ENCODE measurements at places on chromosomes 4 and X.

GRCh38 chrX:76420237-76420636, 7.3 kb upstream of the MAGEE1 start:
- no peak for DNase-seq

DNA sequence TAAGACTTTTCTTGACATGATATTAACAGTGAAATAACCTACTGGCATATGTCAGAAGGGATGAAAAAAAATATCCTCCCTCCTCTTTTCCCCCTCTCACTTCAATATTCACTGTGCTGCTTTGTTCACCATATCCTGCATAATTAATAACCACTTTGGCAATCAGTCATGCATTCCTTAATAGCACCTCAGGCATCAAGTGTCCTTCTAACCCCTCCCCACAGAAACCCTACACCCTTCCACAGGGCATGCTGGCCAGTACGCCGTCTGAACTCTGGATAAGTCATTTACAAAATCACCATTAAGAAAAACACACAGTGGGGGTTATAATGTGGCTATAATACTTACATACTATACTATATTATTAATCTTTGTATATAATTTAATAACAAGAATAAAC, 165.9 kb downstream of the PDGFC start:
- no peak for DNase-seq

- no peak for DNase-seq
These were observed 57.7 kb upstream of the TBC1D14 start for GRCh38 chr4:6851962-6852361.

- no peak for DNase-seq
These were observed 31.5 kb downstream of the PALLD start for GRCh38 chr4:168528131-168528949.

DNA sequence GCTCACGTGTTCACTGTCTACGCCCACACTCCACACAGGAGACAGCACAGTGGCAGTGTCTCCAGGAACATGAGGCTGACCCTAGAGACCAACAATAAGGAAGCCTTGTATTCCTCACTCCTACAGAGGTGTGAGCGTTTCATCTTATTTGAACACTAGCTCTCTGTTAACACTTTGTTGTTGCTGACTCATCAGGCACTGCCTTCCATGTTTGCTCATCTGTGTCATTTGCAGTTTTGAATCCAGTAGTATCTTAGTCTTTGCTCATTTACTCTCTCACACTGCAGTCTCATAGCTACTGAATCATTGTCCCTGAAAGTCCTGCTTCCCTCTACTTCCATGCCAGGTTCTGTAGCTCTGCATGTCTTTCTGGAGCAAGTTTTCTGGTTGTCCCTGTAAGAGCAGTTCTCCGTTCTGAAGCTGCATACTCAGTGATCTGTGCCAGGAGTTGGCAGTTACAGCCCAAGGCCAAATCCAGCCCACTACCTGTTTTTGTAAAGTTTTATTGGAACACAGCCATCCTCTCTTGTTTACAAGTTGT, 80.3 kb upstream of the DCLK2 start:
- no peak for DNase-seq

DNA sequence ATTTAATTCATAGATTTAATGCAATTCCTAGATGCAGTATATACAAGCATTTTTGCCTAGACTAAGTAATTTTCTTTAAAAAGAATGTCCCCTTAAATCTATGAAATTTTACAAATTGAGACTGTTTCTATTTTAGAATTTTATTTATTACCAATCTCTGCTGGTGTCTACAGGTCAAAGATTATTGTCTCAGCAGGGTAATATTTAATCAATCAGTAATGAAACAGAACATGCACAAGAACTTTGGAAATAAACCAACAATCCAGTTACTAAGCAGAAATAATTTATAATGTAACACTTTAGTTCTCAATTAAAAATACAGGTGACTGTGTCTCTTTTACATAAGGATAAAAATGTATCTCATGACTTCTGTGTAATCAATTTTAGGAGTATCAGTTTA, 266.2 kb downstream of the PPP3CA start:
- DNase-seq = no peak

DNA sequence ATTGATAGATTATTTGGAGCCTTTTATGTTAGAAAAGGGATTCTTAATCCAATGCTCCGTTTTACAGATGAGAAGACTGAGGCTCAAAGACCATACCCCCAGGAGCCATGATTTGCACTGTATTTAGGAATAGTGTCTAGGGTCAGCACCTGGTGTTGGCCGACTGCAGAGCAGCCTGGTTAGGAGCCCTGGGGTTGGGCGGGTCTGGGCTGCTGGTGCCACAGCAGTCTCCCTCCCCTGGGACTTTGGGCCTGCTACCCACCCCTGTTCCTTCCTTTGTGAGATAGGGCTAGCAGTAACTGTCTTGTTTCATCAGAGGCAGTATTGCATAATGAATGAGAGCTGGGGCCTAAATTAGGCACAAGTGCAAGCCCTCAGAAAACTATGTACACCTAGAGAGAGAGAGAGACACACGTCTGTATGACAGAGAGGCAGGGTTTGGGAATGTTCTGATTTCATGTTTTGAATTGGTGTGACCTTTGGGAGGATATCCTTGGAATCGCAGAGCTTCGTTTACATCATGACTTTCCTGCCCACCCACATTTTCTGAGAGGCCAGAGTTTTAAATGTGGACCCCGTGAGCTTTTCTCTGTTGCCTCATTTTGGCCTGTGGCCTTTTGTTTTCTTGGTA, 111.7 kb downstream of the PTTG2 start:
- no peak for DNase-seq

- no peak for DNase-seq
These were observed 43.3 kb downstream of the FGFBP1 start for GRCh38 chr4:15894921-15895916.

DNA sequence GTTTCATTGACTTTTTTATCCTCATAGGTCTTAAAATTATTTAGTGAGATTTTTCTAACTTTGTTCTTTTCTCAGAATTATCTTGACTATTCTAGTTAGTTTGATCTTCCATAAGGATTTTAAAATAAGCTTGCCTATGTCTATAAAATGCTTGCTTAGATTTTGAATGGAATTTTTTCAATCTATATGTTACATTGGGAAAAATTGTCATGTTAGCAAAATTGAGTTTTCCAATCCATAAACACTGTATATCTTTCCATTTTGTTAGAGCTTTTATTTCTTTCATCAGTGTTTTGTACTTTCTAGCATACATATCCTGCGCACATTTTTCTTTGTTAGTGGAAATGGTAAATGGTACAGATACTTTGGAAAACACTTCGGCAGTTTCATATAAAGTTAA, 312.9 kb downstream of the PDHA2 start:
- no peak for DNase-seq

DNA sequence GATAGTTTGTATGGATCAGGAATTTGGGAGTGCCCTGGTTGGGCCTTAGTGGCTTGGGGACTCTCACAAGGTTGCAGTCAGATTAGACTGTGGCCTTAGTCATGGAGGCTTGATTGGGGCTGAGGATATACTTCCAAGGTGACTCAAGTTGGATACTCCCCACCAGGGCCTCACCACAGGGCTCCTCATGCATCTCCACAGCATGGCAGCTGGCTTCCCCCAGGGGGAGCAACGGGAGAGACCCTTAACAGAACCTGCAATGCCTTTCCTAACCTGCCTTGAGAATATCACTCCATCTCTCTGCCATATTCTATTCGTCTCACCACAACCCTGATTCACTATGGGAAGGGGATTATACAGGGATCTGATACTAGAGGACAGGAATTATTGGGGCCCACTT, 161.9 kb downstream of the RELL1 start:
- no peak for DNase-seq

DNA sequence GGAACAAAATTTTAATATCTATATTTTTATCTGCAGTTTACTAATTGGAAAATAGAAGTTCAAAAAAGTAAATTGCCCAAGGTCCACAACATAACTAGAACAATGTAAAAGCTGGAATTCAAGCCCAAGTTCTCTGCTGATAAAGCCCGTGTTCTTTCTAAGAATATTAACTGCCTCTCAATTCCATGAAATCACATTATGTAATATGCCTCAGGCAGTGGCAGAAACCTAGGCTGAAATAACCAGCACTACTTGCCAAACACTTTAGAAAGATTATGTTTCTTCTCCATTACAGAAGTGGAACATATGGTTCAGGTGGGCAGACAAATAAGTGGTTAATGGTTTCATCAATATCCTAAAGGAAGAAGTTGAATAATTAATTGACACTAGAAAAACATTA, 56.7 kb upstream of the ADGRL3 start:
- DNase-seq = no peak

- no peak for DNase-seq
These were observed 2.8 kb downstream of the TBC1D14 start for GRCh38 chr4:6912441-6912840.

- no peak for DNase-seq
These were observed at the start of gene PCDH7 for GRCh38 chr4:30720021-30720660. Gene PCDH7, plus strand, starts transcription at chr4:30720369. Its CDS starts 1,054 bp downstream, at chr4:30721423.

- no peak for DNase-seq
These were observed 27.3 kb upstream of the CHRNA9 start for GRCh38 chr4:40307627-40308497.

DNA sequence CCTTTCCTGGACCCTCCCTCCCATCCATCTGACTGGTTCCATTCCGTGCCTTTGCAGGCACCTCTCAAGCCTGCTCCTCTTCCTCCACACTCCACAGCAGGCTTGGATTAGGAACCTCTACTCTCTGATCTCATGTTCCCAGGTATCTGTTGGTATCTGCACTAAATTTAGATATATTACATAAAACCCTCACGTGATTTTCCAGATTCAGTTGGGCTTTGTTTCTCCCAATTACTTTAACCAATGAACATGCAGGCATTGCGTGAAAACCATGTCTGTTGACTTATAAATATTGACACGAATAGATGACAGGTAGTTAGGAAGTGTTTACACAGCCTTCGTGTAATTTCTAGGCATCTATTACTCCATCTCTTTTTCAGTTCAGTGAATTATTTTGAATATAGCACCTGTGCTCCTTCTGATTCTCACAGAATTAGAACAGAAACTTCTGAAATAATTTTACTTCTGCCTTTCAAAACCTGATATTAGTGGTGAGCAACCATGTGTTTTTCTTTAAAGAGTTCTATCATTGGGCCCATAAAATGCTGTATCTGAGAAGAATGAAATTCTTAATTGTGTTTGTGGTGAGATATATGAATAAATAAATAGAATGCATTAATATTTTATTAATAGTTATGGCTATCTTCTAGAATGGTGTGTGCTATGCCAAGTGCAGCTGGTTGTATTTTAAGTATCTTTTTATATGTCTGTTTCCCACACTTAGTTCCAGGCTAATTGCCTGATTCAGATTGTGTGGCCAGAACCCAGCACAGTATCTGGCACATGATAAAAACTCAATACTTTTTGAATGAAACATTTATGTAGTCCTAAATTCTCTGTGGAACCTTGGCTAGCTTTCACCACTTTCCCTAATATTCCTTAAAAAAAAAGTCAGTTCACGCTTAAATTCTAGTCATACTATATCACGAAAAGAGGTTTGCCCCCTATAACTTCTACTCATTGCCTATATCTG, 304.8 kb downstream of the QDPR start:
- DNase-seq = no peak

DNA sequence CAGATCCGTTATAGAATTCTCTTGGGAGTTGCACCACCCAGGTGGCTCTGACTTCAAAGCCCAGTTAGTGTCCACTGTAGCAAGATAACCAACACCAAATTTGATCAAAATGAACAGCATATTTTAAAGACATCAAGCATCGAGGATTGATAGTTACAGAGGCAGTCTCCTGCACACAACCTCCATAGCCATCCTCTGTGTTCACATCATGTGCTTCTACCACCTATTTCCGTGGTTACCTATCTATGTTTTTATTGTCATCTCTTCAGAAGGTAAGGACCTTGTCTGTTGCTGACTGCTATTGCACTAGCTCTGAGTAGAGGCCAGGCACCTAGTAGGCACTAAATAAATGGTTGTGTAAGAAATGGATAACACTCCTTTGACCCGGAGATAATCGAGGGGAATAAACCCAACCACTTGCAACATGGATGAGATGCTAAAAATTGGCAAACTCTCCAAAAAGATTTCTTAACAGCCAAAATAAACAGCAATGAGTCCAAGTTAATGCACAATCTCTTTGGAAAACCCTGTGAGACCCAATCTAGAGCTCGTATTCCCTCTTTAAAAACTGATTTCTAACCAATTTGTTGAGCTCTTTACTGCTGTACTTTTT, 14.7 kb upstream of the C1QTNF7 start:
- DNase-seq = no peak

DNA sequence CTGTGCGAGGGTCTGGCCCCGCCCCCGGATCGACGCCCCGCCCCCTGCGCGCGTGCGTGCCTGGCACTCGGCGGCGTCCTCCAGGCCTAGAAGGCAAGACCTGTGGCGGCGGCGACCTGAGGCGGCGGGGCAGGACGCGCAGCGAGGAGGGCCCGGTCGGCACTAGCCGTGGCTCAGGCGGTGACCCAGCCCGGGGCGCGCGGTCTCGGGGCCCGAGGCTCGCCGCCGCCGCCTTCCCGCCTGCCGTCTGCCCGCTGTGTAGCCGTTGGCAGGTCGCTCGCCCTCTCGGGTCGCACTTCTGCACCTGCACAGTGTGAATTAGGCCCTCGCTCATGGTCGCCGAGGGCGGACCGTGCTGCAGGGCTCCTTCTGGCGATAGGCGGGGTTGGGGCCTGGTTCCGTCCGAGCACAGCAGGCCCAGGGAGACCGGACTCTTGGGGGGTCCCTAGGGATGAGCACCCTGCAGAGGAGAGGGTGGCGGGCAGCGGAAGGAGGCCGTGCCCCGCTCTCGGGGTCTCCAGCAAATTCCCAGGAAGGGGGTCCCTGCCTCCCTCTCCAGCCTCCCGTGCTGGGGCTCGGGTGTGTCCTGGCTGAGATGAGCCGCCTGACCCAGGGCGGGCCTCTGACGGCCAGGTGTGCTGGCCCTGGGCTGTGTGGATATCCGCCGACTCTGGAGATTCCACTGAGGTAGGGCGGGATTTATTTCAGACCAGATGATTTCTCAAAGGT, 557 bp upstream of the FAM53A start:
- DNase-seq = no peak

GRCh38 chr4:157231525-157231924, 11.0 kb downstream of the GRIA2 start:
- no peak for DNase-seq

DNA sequence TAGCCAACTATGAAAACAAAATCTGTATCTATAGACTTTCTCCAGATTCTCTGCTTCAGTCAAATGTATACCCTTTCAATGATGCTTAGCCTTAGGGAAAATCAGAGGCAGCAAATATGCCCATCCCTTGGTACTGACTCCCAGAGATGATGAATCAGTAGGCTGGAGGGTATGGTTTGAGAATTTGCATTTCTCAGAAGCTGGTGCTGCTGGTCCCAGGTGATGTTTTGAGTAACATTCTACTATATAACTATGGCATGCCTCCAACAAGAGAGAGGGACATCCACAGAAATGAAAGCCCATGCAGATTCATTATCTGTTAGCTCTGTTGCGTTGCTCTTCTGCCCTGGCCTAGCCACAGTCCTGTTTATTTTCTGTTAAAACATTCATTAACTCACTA, 13.6 kb downstream of the TNIP3 start:
- no peak for DNase-seq
